Osteoblast (primary cell): ENCODE measurements at places on chromosomes 13 and 19. TPM values are rescaled to one million over a fixed set of nuclear protein-coding genes. Genes with fewer than 3 reads are reported as not detected.

DNA sequence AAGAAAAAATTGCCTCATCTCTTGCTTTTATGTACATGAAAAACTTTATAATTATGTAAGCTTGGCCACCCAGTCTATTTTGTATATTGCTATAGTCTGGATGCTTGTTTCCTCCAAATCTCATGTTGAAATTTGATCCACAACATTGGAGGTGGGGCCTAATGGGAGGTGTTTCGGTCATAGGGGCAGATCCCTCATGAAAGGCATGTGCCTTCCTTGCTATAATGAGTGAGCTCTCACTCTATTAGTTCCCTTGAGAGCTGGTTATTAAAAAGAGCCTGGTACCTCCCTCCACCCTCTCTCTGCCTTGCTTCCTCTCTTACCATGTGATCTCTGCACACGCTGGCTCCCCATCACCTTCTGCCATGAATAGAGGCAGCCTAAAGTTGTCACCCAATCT, 1005.1 kb downstream of the PCDH9 start:
- H3K4me3 ChIP-seq: no peak overlapping the region
- no peaks in the 10 kb centered on the region for H3K27me3 ChIP-seq
- H3K27ac ChIP-seq: no peak overlapping the region
- no peak for DNase-seq
- no peaks in the 10 kb centered on the region for H3K4me1 ChIP-seq

Gene PEAK3
- total RNA-seq: under 0.01 TPM in 1 of 2 replicates, not detected in the other

DNA sequence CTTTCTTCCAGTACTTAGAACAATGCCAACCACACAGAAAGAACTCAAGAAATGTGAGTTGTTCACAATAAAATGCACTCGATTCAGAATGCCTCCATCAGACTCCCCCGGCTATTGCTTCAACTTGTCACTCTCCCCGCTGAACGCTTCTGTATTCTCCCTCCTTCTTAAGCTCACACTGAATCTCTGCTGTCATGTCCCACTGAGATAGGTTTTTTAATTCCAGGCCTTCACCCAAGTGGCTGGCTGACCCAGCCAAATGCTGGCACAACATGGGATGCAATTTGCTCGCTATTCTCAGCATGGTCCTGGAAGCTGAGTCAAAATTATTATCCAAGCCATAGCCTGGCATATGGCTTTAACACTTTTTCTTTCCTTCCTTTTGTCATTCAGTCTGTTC, 76.8 kb upstream of the SERP2 start:
- no peak for DNase-seq
- no peak overlapping the region for H3K27ac ChIP-seq
- peaks cover 22% of the 10 kb centered on the region for H3K4me1 ChIP-seq
- no peak overlapping the region for H3K4me3 ChIP-seq
- no peaks in the 10 kb centered on the region for H3K27me3 ChIP-seq

- no peaks in the 10 kb centered on the region for H3K36me3 ChIP-seq
- no peak overlapping the region for H3K4me3 ChIP-seq
- DNase-seq: no peak
- no peaks in the 10 kb centered on the region for H3K27me3 ChIP-seq
Observed at GRCh38 chr13:57527114-57527735, 104.3 kb upstream of the PCDH17 start.

DNA sequence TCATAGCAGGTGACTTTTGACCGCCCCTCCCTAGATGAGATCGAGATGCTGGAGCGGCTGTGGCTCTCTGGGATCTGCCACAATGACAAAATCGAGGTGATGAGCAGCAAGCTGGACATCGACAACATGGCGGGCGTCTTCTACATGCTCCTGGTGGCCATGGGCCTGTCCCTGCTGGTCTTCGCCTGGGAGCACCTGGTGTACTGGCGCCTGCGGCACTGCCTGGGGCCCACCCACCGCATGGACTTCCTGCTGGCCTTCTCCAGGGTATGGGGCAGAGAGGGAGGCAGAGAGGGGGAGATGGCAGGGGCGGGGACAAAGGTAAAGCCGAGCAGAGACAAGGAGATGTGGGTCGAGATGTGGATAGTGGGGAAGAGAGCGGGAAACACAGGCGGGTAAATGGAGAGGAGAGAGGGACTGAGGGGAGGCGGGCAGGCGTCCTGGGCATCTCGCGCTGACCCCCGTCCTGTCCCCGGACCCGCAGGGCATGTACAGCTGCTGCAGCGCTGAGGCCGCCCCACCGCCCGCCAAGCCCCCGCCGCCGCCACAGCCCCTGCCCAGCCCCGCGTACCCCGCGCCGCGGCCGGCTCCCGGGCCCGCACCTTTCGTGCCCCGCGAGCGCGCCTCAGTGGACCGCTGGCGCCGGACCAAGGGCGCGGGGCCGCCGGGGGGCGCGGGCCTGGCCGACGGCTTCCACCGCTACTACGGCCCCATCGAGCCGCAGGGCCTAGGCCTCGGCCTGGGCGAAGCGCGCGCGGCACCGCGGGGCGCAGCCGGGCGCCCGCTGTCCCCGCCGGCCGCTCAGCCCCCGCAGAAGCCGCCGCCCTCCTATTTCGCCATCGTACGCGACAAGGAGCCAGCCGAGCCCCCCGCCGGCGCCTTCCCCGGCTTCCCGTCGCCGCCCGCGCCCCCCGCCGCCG, 3.4 kb upstream of the GRWD1 start:
- H3K27ac ChIP-seq: no peak overlapping the region
- peak; percentile 81 for DNase-seq
- H3K36me3 ChIP-seq: peaks cover 2% of the 10 kb centered on the region
- peaks cover 5% of the 10 kb centered on the region for H3K27me3 ChIP-seq
- H3K4me1 ChIP-seq: peaks cover 18% of the 10 kb centered on the region

Gene PSG7
- total RNA-seq: not detected in 2 replicates

DNA sequence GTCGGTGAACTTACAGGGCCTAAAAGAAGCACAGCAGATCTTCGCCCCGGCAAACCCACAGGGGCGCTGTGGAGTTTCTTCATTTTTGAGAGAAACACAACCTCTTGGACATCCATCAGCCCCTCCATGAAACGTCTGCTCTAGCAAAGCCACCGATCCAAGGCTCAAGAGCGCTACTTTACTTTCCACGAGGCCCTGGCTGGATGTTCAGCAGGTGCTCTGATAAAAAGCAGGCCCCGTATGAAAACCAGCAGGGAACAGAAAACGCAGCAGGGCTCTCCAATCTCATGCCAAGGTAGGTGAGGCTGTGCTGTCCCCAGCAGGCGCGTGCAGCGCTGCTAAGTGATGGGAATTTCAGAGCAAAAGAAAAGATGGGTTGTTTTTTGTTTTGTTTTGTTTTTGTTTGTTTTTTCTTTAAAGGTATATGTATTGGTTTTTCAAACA, 86.7 kb downstream of the IRS2 start:
- no peaks in the 10 kb centered on the region for H3K36me3 ChIP-seq
- no peak for DNase-seq
- H3K4me3 ChIP-seq: no peak overlapping the region
- H3K27me3 ChIP-seq: peaks cover 15% of the 10 kb centered on the region
- H3K27ac ChIP-seq: no peak overlapping the region

Gene PTH2
- not detected in 2 replicates for total RNA-seq

DNA sequence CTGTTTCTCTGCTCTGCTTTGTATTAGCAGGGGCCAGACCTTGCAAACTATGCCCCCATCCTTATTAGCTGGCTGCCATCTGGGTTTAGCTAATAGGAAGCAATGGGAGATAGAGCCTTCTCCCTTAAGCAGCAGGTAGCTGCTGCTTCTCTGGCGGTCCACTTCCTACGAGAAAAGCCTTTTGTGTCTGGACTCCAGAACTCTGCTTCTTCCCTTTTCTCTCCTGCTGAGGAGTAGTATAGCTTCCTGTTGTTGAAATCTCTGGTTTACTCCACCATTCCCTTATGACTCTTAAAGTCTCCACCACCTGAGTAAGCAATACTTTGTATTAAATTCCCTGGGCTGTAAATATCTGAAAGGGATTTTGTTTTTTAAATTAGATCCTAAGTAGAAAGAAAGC, 147.1 kb downstream of the DNAJC15 start:
- no peaks in the 10 kb centered on the region for H3K36me3 ChIP-seq
- H3K4me3 ChIP-seq: no peak overlapping the region
- DNase-seq: no peak

DNA sequence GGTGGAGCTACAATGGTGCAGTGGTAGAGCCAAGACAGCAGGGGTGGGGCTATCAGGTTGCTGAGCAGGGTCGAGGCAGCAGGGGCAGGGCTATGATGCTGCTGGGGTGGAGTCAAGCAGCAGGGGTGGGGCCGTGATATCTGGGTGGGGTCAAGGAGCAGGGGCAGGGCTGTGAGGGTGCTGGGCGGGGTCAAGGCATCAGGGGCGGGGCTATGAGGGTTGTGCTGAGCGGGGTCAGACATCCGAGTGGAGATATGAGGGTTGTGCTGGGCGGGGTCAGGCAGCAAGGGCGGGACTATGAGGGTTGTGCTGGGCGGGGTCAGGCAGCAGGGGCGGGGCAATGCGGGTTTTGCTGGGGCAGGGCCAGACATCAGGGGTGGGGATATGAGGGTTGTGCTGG, 14.7 kb downstream of the HCN2 start:
- H3K4me1 ChIP-seq: no peaks in the 10 kb centered on the region
- no peaks in the 10 kb centered on the region for H3K36me3 ChIP-seq
- H3K27ac ChIP-seq: no peak overlapping the region
- no peaks in the 10 kb centered on the region for H3K27me3 ChIP-seq

GRCh38 chr19:56538761-56539263, at the start of gene ZFP28:
ZFP28 (plus strand) TSS chr19:56538948; CDS start chr19:56539019, 71 bp downstream.
- peak; percentile 79 for DNase-seq
- peak within 1 kb of the TSS; percentile 45 for H3K27ac ChIP-seq
- H3K27me3 ChIP-seq: no peaks in the 10 kb centered on the region
- peaks cover 12% of the 10 kb centered on the region for H3K36me3 ChIP-seq
- H3K4me3 ChIP-seq: peak within 1 kb of the TSS; percentile 99

DNA sequence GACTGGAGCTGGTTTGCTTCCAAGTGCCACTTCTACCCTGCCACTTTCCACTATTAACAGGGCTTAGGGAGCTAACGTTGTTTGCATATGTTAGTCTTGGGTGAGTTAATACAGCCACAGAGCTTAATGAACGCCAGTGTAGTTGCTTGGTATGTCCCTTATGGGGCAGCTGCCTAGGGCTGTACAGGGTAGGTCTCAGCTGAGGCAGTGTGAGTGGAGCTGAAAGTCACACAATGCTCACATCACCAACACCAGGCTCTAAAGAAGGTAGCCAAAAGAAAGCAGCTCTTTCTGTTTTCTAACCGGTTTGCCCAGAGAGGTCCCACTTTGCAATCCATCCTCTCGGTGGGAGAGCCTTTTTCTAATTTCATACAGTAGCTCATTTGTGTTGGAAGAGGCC, 186.2 kb downstream of the RGCC start:
- no peaks in the 10 kb centered on the region for H3K27me3 ChIP-seq
- peaks cover 23% of the 10 kb centered on the region for H3K4me1 ChIP-seq

- H3K4me1 ChIP-seq: peaks cover 4% of the 10 kb centered on the region
- peak overlapping the region; percentile 77 for H3K4me3 ChIP-seq
Observed at GRCh38 chr19:5686326-5686646, 3.8 kb upstream of the RPL36 start.

- H3K27me3 ChIP-seq: no peaks in the 10 kb centered on the region
- no peak for DNase-seq
- H3K36me3 ChIP-seq: no peaks in the 10 kb centered on the region
- no peak overlapping the region for H3K4me3 ChIP-seq
- H3K27ac ChIP-seq: no peak overlapping the region
Observed at GRCh38 chr13:97535614-97536013, 101.6 kb downstream of the RAP2A start.

- no peak overlapping the region for H3K4me3 ChIP-seq
- no peak overlapping the region for H3K27ac ChIP-seq
- no peaks in the 10 kb centered on the region for H3K36me3 ChIP-seq
- no peaks in the 10 kb centered on the region for H3K27me3 ChIP-seq
- peaks cover 6% of the 10 kb centered on the region for H3K4me1 ChIP-seq
Observed at GRCh38 chr19:43446746-43447489, 18.5 kb downstream of the LYPD3 start.

DNA sequence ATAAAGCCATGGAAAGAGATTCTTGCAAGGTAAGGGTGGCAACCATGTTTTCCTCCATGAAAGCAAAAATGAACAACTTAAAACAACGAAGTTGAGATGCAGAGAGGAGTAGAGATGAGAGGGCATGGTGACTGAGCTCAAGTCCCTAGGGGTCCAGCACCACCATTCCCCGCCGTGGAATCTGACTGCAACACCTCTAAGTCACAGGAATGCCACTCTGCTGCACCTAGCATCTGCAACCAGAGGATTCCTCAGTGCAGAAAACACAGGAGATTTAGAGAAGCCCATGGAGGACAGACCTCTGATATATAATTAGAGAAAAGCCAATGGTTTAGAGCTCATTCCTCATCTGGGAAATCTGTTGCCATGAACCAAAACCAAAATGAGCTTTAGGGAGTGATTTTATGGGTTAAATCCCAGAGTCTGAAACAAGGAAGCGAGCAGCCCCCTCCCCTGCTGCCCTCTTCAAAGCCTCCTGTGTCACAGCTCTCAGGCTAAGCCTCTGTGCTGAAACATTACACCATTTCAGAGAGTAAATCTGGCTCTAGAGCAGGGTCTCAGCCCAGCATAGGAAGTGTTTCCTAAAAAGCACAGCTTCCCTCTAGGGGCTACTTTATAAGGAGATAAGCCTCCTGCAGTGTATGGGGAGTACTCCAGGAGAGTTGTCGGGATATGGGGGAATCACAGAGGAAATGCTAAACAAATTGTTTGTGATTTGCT, 1043.6 kb downstream of the UQCRFS1 start:
- H3K27me3 ChIP-seq: no peaks in the 10 kb centered on the region
- no peaks in the 10 kb centered on the region for H3K36me3 ChIP-seq
- H3K27ac ChIP-seq: no peak overlapping the region
- H3K4me3 ChIP-seq: no peak overlapping the region
- no peaks in the 10 kb centered on the region for H3K4me1 ChIP-seq
- DNase-seq: no peak
